Stimulated activated CD8-positive, alpha-beta memory T cell treated with anti-CD3 and anti-CD28 coated beads, Interleukin-4, amount 100 ng/mL, for 1 hour (primary cell): ENCODE measurements at places on chromosomes 1 and 21.

GRCh38 chr1:239112101-239112935 lies 274.1 kb upstream of the CHRM3 start:
- no peak for DNase-seq

GRCh38 chr21:31733551-31734149 lies 1.7 kb upstream of the SCAF4 start:
- DNase-seq = no peak

GRCh38 chr1:52479076-52479475 lies 73.8 kb downstream of the TUT4 start:
- no peak for DNase-seq

DNA sequence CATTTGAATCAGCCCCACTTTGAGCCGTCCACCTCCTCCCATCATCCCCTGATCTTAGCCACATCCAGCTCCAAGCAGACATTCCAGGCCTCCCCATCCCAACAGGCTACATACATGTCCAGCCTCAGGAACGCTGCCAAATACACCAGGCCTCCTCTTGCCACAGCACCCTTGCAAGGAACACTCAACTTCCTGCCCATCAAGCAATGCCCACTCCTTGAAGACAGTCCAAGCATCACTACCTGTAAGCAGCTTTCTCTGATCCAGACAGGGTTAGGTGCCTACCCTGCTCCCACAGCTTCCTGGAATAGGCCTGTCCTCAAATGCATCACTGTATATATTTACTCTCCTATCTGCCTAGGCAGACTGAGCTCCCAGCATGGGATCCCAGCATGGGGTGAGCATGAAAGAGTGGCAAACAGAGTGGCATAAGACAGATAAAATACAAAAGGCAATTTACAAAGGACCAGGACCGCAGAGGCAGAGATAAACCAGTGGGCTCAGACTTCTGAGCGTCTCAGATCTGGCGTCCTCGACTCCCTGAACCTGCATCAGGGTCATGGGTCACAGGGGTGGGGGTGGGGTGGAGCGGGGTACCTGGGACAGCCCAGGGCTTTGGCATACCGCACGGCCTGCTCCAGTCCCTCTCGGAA lies 816 bp downstream of the HYI start:
- no peak for DNase-seq

- no peak for DNase-seq
Observed at GRCh38 chr1:113405573-113405972, 15.3 kb downstream of the MAGI3 start.

GRCh38 chr1:143736562-143736961 lies 235.2 kb downstream of the FAM72C start:
- no peak for DNase-seq

GRCh38 chr1:216293683-216294082 lies 129.6 kb downstream of the USH2A start:
- DNase-seq = no peak

DNA sequence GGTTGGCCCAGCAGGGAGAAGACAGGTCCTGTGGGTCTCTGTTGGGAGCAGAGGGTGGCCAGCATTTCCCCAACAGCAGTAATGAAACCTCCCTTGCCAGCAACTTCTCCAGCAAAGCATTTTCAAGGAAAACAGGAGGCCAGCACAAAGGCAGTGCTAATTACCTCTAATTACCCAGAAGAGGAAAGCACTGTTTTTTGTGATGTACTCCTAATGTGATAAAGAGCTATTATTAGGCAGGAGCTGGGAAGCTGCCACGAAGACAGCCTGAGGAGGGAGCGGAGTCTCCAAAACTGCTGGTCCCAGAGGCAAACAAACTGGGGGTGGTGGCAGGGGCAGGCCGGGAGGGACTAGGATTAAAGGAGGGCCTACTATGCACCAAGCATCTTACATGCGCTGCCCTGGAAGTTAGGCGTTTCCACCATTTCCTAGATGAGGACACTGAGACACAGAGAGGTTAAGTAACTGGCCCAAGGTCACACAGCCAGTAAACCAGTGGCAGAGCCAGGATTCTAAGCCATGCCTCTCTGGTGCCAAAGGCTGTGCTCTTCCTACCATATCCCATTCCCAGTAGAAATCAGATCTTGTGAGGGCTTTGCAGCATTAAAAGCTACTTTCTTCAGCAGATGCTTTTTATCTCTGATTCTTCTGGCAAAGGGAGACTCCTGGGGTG lies 24.5 kb downstream of the HTR6 start:
- no peak for DNase-seq

DNA sequence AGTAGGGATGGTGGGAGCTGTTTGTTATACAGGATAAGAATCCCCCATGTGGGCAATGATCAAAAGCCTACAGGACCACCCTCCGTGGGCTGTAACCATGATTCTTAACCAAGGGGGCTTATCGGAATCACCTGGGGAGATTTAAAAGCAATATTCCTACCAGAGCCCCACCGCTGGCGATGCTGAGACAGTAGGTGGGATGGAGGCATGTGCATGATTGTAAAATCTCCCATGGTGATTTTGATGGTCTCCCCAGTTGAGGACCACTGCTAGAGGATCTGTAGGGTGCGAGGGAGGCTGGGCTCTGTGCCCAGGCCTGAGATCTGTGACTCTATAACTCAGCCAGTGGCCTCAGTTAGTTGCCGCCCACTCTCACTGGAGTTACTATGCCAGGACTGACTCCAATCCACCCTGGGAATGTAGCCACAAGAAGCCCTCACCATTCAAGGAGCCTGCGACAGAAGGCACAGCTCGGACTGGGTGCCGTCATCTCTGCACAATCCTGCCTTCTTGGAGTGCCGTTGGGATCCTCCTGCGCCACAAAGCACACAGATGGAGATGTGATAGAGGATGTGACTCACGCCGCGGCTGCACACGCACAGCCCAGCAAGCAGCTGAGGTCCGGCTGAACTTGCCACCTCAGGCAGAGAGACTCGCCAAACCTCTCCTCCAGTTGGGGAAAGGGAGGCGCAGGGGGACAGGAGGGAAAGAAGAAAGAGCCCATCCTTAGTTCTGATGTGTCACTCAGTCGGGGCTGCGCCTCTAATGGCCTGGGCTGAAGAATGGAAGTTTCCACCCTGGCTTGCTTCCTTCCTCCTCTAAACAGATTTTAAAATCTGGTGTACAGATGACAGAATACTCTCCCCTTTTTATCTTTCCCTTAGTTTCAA lies 26.5 kb downstream of the AKNAD1 start:
- DNase-seq = no peak

GRCh38 chr1:245679821-245680780 lies 525.3 kb downstream of the KIF26B start:
- no peak for DNase-seq

DNA sequence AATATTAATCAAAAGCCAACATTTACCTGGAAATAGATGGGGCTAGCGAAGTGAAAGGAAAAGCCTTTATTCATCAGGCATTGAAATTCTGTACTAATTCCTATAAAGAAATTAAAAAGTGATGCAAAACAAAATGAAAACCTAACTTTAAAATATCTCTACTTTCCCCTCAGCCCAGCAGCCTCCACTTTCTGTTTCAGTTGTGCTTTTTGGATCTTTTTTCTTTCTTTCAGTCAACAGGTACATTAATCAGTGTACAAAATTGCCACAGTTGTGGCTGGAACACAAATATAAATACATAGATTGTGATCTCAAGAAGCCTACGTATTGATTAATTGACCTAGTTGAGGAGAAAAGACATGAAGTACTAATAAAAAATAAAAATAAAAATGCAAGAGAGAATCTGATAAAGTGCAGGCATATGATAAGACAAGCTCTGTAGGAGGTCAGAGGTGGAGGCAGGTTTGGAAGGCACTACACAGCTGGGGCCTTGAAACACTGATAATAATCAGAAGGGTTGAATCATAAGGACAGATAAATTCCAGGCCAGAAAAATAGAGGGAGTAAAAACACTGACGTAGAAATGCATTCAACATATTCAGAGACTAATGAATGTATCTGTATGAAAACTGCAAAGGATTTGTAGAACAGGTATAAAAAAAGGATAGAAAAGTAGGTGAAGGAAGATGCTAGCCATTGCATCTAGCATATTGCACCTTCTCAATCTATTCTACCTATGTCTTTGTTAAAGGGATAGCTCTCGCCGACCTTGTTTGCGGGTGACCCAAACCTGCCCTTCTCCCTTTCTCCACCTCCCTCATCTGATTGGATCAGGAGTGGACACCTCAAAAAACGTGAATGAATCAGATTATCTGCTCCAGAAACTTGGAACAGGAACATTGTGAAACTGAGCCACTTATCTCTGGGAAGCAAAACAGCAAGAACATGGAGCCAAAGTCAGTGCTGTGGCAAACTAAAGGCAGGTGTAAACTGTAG lies 607.8 kb upstream of the ADGRL2 start:
- DNase-seq = no peak
